CD4-positive, alpha-beta T cell treated with Interleukin-4 for 4 hours (primary cell): ENCODE measurements at places on chromosomes 6 and 20.

DNA sequence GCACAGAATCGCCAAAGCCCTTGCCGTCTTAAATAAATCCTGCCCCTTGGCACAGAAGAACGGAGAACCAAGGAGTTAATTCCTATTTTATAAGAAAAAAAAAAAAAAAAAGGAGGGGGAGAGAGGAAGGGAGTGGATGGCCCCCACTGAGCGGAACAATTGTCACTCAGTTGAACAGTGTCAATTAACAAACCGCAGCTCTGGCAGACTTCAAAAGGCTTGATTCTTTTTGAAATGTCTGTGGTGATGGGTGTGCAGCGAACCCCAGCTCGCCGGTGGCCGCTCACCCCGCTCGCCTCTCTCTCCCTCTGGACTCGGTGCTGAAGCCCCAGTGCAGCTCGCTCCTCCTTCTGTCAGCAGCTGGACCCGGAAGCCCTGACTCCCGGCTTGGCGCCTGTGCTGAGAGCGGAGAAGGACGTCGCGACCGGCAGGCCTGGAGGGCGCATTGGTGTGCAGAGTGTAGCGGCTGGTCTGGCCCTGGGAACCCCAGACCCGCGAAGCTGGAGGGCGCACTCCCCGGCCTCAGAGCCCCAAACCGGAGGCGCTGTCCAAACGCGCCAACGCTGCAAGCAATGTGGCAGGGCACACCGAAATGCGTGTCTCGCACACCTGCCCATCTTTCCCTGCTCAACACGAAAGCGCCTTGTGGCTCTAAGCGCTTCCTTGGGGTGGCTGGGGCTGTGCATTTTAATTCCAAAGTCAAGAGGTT lies 3.4 kb downstream of the LINC00237 start:
- peak; percentile 34 for DNase-seq

GRCh38 chr6:139062932-139063646 lies 34.5 kb downstream of the ABRACL start:
- DNase-seq, result no peak

GRCh38 chr20:56665806-56666205 lies 36.7 kb downstream of the TFAP2C start:
- DNase-seq, result no peak

GRCh38 chr6:169341706-169342105 lies 88.1 kb upstream of the THBS2 start:
- no peak for DNase-seq

DNA sequence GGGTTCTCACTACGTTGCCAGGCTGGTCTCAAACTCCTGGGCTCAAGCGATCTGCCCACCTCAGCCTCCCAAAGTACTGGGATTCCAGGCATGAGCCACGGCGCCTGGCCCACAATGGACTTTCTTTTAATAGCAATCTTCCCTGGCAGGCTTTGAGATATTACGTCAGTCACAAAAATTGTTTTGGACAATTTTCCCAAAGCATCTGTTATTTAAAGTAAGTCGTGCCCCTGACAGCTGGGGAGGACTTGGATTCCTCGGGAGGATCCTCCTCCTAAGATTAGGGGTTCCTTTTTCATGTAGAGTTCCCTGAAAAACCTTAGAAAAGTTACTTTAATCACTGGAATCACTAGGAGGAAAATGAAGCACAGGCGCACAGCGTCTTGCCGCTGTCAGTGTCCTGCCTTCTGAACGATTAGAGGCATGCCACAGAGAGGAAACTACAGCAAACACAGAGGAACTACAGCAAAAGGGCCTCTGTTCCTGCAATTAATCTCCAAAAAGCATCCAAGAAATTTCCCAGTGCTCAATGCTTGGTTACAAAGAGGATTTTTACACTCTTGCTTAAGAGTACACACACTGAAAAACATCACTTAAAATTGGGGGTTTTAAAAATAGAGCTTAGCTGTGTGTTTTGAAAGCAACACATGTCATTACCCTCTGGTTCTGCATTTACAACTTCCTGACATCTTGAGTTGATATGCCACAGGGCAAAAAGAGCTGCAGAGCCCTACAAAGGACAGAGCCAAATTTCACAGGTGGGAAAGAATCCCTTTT lies 4.5 kb downstream of the ACSS1 start:
- no peak for DNase-seq

GRCh38 chr6:137240168-137240567 lies 21.0 kb upstream of the IFNGR1 start:
- DNase-seq, result no peak

DNA sequence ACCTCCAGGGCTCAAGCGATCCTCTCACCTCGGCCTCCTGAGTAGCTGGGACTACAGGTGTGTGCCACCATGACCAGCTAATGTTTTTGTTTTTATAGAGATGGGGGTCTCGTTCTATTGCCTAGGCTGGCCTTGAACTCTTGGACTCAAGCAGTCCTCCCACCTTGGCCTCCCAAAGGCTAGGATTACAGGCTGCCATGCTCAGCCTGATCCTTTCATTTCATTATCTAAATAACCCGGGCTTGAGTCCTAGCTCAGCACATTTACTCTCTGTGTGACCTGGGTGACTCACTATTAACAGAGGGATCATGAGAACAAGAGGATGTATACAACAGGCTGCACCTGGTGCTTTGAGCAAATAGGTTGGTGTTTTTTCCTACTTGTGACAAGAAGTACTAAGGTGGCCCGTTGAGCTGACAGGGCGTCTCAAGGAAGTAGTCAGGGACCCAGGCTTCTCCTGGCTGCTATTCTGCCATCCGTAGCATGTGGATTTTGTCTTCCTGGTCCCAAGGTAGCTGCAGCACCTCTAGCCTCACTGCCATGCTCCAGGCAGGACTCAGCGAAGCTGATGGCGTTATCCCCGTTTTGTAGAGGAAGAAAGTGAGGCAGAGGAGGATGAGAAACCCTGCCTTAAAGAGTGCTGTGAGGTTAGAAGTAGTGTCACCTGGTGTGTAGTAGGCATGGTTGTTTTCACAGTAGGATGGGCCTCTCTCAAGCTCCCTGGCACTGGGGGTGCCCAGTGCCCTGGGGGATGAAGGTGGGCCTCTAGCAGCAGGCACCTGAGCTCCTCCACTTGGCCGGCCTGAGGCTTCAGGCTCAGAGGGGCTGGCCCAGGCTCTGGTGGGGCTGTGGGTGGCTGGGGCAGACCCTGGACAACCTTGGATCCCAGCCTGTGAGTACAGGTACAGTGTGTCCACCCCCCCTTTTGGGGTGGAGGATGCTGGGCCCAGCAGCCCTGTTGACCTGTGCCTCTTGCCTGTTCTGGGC lies 62.4 kb downstream of the ADNP start:
- DNase-seq, result no peak

DNA sequence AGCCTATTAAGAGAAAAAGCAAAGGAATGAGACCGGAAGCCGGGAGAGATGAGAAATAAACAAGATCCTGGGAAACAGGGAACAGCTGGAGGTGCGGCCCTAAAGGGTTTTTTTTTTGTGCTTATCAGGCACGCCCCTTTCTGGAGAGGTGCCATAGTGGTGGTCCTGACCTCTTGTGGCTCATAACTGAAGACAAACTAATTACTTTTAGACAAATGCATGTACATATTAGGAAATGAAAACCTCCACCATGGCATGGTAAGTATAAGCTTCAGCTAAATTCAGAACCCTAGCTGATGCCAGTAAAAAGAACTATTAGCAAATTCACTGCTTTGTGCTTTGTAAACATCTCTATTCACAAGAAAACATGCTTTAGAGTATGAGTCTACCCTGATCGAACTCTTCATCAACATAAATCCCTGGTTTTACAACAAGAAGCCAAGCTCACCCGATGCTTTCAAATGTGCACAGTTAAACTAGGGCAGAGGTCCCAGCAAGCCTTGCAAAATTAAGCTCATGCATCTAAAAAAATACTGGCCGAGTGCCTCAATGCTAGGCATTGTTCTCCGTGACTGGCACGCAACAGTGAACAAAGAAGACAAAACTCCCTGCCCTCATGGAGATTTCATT lies 96.4 kb upstream of the MRPS10 start:
- DNase-seq, result no peak

DNA sequence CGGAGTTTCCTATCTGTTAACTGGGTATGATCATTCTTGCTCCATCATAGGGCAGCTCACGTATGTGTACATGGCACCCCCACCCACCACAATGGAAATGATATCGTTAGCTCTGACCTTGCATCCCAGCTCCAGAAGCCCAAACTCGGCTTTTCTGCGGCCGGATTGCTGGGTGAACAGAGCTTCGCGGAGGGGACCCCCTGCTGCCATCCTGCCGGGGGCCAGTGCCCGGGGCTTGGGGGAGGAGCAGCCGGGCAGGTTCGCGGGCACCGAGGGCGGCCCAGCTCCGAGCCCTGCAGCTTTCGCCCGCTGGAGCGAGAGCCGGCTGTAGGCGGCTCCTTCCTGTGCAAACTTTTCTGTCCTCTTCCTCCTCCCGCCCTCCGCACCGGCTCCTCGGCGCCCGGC lies 24.9 kb upstream of the FUCA2 start:
- no peak for DNase-seq

- DNase-seq, result no peak
Measured at GRCh38 chr6:136745300-136745699, 47.0 kb downstream of the MAP3K5 start.

- DNase-seq, result no peak
Measured at GRCh38 chr6:148593130-148593812, 153.6 kb upstream of the UST start.

DNA sequence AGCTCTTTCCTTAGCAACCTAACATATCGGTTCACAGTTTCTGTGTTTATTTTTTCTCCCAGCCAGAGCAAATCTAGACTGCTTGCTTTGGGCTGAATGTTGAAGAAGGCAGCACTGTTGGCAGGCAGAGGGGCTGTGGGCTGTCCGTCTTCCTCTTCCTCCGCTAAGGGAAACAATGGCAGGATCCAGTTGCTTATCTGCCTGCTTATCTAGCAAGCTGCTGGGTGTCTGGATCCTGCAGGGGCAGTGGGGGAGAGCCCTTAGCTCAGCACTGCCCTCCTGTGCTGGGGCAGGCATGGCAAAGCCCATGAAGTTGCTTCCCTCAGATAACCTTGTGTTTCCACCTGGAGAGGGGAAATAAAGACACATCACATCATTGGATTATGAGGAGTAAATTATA lies 92.7 kb upstream of the CD93 start:
- DNase-seq, result no peak

GRCh38 chr6:93048381-93048780 lies 371.0 kb downstream of the EPHA7 start:
- DNase-seq, result no peak

DNA sequence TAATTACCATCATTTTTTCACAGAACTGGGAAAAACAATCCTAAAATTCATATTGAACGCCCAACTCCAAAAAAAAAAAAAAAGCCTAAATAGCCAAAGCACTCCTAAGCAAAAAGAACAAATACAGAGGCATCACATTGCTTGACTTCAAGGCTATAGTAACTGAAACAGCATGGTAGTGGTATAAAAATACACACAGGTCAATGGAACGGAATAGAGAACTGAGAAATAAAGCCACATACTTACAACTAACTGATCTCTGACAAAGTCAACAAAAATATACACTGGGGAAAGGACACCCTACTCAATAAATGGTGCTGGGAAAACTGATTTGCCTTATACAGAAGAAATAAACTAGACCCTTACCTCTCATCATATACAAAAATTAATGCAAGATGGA lies 89.6 kb downstream of the MRAP2 start:
- DNase-seq, result no peak

DNA sequence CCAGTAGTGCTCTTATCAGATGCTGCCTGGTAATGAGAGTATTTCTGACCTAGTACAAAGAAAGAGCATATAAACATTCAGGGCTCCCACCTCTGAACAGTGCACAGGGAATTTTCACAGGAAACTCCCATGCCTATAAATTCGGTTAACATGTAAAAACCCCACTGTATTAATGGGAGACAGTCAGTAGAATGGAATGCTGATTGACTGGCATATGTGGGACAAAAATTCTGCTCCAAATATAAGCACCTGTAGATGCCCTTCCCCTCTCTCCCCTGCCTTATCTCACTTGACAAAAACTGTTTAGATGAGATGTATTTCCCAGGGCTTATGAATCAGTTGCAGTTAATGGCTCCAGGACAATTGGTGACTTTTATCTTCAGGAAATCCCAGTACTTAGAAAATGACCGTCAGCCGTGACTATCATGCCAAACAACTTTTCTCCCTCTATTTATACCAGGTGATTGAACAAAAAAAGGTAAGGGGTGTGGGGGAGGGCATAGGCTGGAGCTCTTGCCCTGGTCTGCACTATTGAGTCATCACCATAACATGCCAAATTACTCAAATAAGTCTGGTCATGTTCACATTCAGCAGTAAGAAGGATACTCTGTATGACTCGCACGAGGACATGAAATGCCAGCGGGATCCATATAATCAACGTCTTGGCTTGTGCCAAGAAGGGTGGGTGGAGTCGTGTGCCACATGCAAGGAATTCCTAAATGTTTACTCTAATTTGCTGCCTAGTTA lies 176.4 kb upstream of the BMP2 start:
- DNase-seq, result no peak

- no peak for DNase-seq
Measured at GRCh38 chr6:8657522-8657921, 222.2 kb upstream of the SLC35B3 start.

- DNase-seq, result no peak
Measured at GRCh38 chr6:163288066-163288465, 126.5 kb upstream of the QKI start.

GRCh38 chr6:79330704-79331103 lies 96.2 kb upstream of the HMGN3 start:
- DNase-seq, result no peak

GRCh38 chr6:123551939-123552707 lies 84.6 kb downstream of the TRDN start:
- no peak for DNase-seq

- no peak for DNase-seq
Measured at GRCh38 chr6:109167562-109167961, 72.3 kb downstream of the CEP57L1 start.

GRCh38 chr6:26017632-26017966 lies 55.0 kb downstream of the TRIM38 start:
- peak; percentile 79 for DNase-seq

GRCh38 chr6:45687570-45687969 lies 309.8 kb upstream of the SUPT3H start:
- DNase-seq, result no peak

DNA sequence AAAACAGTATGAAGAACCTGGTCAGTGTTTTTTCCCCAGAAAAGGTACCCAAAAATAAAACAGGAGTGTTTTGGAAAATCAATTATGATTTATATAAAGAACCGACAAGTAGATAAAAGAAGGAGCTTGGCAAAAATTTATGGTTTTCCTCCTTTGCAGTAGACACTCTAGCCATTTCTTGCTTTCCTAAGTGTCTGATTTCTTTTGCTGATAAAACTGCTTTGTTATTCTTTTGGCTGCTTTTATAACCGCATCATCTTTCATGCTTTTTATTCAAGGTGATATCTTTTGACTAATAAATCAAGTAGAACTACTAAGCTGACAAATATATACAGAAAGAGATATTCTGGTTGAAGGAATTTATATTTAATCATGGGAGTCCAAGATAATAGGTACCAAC lies 16.6 kb downstream of the ATG5 start:
- DNase-seq, result no peak

GRCh38 chr6:44966449-44967092 lies 361.6 kb upstream of the RUNX2 start:
- DNase-seq, result no peak

GRCh38 chr6:30510419-30511168 lies 21.3 kb downstream of the HLA-E start:
- DNase-seq, result no peak

GRCh38 chr6:143097224-143097795 lies 36.6 kb downstream of the AIG1 start:
- DNase-seq, result peak; percentile 17
